MCF 10A (cell line): ENCODE measurements at places on chromosomes 11 and 22. TPM values are rescaled to one million over a fixed set of nuclear protein-coding genes. Genes with fewer than 3 reads are reported as not detected.

VPREB3 gene
- not detected in 2 replicates for total RNA-seq

MS4A6A gene
- total RNA-seq, result not detected in 2 replicates

CDC42BPG gene
- total RNA-seq, result 3.0 and 3.7 TPM in 2 replicates

RFPL1 gene
- total RNA-seq, result not detected in 2 replicates

SLC37A2 gene
- 5.2 and 7.8 TPM in 2 replicates for total RNA-seq

SLC35C1 gene
- total RNA-seq, result 11.9 and 14.4 TPM in 2 replicates

PDGFD gene
- 0.27 and 0.61 TPM in 2 replicates for total RNA-seq

NDUFA6 gene
- 74.9 and 80.4 TPM in 2 replicates for total RNA-seq

RBM7 gene
- total RNA-seq, result 42.7 and 46.4 TPM in 2 replicates

NAALAD2 gene
- total RNA-seq, result not detected in 2 replicates

OR5I1 gene
- not detected in 2 replicates for total RNA-seq

BARX2 gene
- total RNA-seq, result not detected in 2 replicates

F2 gene
- not detected in 2 replicates for total RNA-seq

PHLDB1 gene
- total RNA-seq, result 31.1 and 36.2 TPM in 2 replicates

ATG16L2 gene
- total RNA-seq, result 9.9 and 11.2 TPM in 2 replicates

OVOL1 gene
- total RNA-seq, result not detected in 2 replicates

TRIM48 gene
- not detected in 2 replicates for total RNA-seq

RAB38 gene
- 77.7 and 80.9 TPM in 2 replicates for total RNA-seq

KDM4D gene
- total RNA-seq, result 1.1 and 1.3 TPM in 2 replicates

NOL12 gene
- 47.1 and 50.8 TPM in 2 replicates for total RNA-seq

KRTAP5-8 gene
- not detected in 2 replicates for total RNA-seq
